Adipocyte (in vitro differentiated cells): ENCODE measurements at places on chromosomes 2 and 18.

- peak; percentile 66 for DNase-seq
These were observed 166.1 kb downstream of the CLIP4 start for GRCh38 chr2:29281086-29281915.

GRCh38 chr18:58567453-58568196 is 61.3 kb downstream of the ALPK2 start:
- peak; percentile 94 for DNase-seq

DNA sequence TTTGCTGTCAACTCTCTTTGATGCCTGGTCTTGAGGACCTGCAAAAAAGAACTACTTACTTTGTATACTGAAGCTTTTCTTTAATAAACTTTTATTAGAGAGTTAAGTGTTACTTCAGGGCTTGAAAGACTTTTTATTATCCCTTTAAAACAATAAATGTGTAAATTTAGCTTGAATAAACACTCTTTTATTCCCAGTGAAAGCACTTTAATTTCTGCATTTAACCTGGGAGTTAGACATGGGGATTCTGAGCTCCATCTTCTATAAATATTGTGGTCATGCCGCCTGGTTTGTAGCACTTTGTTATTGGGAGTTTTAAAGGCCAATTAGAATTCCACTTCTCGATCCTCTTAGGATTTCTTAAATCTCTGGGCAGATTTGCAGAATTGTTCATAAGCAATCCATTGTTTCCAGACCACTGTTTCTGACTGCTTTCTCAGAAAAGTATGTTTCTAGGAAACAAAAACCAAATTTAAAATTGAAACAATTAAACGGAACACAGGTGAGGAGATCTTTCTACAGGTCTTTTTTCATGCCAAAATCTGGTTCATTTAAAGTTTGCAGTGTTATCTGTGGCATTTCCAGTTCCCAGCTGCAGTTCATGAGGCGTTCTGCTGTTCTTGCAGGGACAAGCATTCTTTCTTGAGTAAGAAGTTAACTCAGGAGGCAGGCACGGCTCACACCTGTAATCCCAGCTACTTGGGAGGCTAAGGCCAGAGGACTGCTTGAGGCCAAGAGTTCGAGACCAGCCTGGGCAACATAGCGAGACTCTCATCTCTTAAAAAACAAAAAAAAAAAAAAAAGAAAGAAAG is 18.1 kb upstream of the E2F6 start:
- DNase-seq = no peak

DNA sequence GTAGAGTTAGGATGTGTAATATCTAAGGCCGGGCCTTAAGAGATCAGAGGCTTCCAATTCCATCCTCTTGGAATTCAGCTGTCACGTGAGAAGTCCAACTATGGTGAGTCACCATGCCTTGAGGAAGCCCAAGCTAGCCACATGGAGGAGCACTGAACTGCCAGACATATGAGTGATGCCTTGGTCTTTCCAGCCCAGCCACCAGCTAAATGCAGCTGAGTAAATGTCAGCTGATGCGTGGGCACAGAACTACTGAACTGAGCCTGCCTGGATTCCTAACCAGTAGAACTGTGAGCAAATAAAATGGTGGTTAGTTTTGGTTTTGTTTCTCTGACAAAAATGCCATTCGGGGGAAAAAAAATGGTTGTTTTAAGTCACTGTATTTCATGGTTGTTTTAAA is 153.7 kb upstream of the SERTAD2 start:
- DNase-seq = peak; percentile 84

- no peak for DNase-seq
These were observed 50.5 kb downstream of the RAMP1 start for GRCh38 chr2:237909801-237910475.

GRCh38 chr18:48095726-48096125 is 165.3 kb upstream of the SMAD2 start:
- no peak for DNase-seq

GRCh38 chr2:105723431-105723830 is 21.3 kb upstream of the NCK2 start:
- DNase-seq = no peak

- peak; percentile 8 for DNase-seq
These were observed 282.6 kb downstream of the CBLN2 start for GRCh38 chr18:72261590-72261989.

DNA sequence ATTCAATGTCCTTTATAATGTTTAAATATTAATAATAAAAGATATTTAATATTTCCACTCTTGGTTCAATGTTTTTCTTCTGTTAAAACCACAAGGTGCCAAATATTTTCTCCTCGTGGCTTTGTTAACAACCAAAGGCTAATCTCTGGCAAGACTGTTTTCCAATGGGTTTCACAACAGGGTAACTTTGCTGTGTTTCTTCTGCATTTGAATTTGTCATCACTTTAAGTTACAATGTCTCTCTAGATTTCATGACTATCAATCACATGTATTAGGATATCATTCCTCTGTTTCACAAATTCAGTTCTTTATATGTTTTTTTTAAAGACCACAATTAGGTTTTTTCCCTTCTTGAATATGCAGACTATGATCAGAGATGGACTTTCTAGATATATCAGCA is 469.8 kb upstream of the ACVR2A start:
- DNase-seq = no peak

GRCh38 chr18:55287935-55288868 is 299.8 kb downstream of the TCF4 start:
- DNase-seq = no peak

GRCh38 chr2:241029599-241030332 is 31.3 kb downstream of the SNED1 start:
- no peak for DNase-seq

DNA sequence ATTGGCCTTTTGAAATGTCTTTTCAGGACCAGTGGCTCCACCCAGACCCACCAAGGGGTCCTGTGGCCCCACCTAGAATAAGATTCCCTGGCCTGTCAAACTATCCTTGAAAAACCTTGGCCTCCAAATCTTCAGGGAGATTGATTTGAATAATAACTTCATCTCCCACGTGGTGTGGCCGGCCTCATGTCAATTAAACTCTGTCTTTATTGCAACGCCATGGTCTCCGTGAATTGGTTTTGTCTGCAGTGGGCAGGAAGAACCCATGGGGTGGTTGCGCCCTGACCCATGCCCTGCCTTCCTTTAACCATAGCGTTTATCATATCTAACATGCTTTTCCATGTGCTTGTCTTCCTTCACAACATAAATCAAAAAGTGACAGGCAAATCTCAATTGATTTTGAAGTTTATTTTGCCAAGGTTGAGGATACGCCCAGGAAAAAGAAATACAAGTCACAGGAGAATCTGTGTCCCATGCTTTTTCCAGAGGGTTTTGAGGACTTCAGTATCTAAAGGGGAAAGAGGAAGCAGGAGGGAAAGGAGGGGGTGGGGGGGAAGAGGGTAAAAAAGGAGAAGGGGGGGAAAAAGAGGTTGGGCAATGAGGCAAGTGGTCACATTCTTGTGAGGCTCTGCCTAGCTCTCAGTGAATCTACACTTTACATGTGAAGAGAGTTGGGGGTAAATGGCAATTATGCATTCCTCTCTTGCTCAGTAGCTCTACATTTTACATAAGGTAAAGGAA is 66.5 kb upstream of the CABLES1 start:
- DNase-seq = no peak

- DNase-seq = peak; percentile 15
These were observed 408.4 kb downstream of the HRH4 start for GRCh38 chr18:24868760-24869237.

DNA sequence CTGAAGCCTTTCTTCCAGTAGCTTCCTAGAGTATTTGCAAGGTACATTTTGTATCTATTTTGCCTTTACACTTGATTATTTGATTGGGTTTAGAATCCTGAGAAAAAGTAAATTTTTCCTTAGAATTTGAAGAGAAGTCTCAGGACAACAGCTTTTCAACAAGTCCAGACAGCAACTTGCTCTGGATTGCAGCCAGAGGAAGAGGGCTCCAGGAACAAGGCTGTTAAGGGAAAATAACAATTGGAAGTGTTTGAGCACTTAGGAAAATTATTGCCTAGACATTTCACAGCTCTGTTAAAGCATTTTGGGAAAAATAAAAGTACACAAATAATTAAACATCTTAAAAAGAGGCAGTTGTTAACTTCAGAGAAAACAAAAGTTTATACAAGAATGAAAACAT is 58.3 kb upstream of the RAPGEF4 start:
- DNase-seq = no peak

- DNase-seq = no peak
These were observed 37.0 kb upstream of the METTL21A start for GRCh38 chr2:207662203-207662602.

GRCh38 chr2:16650287-16651249 is 15.1 kb downstream of the CYRIA start:
- DNase-seq = peak; percentile 59

GRCh38 chr2:182667315-182667695 is 48.8 kb upstream of the DNAJC10 start:
- DNase-seq = no peak

GRCh38 chr2:145652571-145653545 is 1132.9 kb upstream of the ZEB2 start:
- peak; percentile 60 for DNase-seq

DNA sequence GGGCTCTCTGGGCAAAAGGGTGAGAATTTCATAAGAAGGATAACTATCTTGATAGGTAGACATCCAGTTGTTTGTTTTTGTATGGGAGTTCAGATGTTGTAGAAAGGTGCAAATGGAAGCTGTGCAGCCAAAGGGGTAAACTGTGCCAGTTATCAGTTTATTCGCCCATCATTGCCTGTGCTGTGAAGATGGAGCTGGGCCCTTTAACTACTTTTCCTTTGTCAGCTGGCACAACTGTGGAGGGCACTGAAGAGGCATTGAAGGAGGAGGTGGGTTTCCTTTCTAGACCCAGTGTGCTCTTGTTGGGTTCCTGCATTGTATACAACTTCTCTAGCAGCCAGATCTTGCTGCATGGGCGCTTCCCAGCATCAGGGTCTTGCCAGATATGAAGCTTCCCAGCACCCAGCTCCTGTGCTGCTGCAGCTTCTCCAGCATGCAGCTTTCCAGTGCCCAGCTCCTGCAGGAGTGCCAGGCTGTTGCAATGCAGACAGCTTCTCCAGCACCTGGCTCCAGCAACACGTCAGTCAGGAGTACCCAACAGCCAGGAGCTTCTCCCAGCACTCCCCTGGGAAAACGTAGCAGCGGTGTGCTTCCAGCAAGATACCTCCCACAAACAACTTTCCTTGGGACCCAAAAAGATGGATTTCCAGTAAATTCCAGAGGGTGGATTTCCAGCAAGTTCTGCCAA is 15.3 kb downstream of the DNMT3A start:
- no peak for DNase-seq

DNA sequence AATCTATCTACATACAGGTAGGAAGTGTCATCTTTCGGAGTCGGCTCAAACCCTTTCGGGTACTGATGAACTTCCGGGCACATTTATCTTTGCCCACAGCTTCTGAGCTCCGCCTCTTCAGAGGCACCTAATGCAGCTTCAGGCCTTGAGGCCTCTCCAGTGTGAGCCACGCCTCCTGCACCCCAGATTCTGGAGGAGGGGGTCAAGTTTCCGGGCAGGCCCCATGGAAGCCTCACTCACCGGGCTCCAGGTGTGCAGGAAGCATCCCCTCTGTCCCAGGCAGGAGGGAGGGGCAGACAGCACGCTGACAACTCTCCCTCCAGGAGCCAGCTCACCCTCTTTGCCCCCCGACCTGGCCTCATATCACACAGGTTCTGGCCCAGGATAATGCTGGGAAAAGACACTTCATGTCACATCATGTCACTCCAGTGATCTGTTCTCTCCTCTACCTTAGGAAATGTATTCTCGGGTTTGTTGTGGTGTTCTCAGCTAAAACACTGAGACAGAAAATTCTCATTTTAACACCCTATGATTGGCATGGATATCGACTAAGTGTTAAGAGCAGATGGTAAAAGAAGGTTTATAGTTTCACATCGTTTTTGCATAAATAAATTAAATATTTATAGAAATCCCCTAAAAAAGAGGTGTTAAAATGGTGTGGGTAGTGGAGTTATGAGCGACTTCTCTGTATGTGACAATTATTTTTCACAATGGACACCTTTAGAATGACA is 46.2 kb upstream of the COPS8 start:
- no peak for DNase-seq

GRCh38 chr2:1818404-1818803 is 74.1 kb upstream of the PXDN start:
- DNase-seq = no peak

- no peak for DNase-seq
These were observed 63.5 kb downstream of the ANKRD44 start for GRCh38 chr2:197247083-197247482.

GRCh38 chr2:45616658-45617411 is 5.8 kb upstream of the SRBD1 start:
- DNase-seq = peak; percentile 68

DNA sequence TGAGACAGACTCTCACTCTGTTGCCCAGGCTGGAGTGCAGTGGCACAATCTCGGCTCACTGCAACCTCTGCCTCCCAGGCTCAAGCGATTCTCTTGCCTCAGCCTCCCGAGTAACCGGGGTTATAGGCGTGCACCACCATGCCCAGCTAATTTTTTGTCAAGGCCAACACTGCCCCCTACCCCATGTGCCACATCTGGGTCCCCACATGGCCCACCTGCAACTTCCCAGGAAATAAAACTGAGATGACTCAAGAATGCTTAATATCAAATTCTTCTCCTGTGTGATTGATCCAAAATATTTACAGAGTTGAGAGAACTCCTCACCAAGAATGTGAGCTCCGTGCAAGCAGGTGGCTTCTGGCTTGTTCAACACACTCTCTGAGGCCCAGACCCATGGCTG is 9.1 kb downstream of the AP1S3 start:
- DNase-seq = no peak

- peak; percentile 56 for DNase-seq
These were observed 170.0 kb upstream of the GALNT5 start for GRCh38 chr2:157087373-157088002.

GRCh38 chr2:60518567-60518966 is 34.9 kb downstream of the BCL11A start:
- DNase-seq = no peak

DNA sequence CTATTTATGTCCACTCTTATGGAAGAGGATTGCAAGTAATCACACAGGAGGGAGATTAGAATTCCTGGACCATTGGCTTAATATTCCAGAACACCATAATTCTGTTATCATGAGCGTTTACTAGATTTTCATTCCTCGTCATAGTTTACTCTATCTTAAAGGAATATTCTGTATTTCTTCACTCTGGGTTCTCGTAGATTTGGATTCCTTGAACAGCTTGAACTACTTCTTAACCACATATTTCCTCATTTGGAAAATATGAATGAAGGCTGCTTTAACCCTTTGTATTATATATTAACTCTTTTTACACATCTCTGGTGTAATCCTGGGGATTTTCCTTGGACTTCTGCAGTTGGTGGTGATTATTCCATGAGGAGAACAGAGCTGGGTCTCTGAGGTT is 46.3 kb upstream of the CCBE1 start:
- DNase-seq = peak; percentile 59

DNA sequence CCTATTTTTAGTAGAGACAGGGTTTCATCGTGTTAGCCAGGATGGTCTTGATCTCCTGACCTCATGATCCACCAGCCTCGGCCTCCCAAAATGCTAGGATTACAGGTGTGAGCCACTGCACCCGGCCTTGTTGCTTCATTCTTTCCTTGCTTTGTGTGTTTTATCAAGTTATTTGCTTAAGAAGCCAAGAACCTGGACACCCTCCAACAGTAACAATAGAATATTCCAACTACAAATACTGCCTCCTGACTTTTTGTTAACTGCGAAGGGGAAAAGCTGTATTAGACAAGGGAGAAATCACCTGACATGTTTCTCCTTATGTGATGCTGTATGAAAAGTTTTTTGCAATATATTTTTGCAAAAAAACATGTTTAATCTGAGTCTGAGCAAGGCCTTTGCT is 297.2 kb downstream of the NCKAP5 start:
- no peak for DNase-seq

- no peak for DNase-seq
These were observed 634.6 kb upstream of the SLC39A10 start for GRCh38 chr2:195022508-195022830.

- DNase-seq = no peak
These were observed 63.6 kb upstream of the LTBP1 start for GRCh38 chr2:32882816-32883810.
